ENCODE measurements at places on chromosomes 6 and 20. TPM values are rescaled to one million over a fixed set of nuclear protein-coding genes. Genes with fewer than 3 reads are reported as not detected.
A peak's percentile ranks its signal among the peaks of the same experiment; 100 is the strongest.

Gene KHDRBS2
- total RNA-seq = not detected

DNA sequence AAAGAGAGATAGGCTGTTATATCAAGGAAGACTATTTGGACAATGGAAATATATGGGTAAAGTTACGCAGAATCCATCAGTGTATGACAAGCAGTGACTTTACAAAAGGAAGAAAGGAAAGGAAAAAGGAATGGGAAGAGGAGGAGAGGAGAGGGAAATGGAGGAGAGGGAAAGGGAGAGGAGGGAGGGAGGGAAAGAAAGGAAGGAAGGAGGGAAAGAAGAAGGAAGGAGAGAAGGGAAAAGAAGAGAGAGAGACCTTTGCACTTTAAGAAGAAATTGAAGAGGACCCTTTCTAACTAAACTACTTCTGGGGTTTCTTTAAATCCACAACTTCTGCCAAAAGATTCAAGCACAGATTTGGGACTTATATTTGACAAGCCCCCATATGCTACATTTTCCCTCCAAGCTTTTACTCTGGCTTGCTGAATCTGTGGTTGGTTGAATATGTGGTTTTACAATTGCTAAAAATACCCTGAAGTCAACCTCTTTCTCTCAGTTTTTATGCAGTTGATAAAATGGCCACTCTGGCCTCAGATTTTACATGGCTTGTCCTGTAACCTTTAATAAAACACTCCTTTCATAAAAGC, 120.8 kb upstream of the RAB32 start:
- no peak for ATAC-seq

DNA sequence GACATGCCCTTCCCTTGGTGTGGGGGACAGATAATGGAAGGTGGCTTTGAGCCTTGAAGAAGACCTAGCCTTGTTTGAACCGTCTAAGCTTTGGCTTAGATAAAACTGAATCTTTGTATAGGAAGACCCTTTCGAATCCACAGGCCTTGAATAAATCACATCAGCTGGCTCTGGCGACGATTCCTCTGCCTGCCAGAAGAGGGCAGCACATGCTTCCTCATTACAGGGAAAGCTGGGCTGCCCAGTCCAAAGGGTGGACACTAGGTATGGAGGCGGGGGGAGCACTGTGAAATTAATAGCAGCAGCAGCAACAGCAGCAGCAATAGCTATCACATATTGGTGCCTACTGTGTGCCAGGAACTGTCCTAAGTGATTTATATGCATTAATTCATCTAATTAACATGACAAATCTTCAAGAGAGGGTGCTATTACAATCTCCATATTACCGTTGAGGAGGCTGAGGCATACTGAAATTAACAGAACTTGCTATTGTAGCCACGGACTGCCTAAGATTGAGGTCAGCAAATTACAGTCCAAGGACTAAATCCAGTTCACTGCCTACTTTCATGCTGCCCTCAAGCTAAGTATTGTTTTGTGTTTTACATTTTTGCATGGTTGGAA, 85.1 kb downstream of the CLIC5 start:
- peak; percentile 85 for ATAC-seq

Gene GUCA1A
- 0.82 TPM for total RNA-seq

DNA sequence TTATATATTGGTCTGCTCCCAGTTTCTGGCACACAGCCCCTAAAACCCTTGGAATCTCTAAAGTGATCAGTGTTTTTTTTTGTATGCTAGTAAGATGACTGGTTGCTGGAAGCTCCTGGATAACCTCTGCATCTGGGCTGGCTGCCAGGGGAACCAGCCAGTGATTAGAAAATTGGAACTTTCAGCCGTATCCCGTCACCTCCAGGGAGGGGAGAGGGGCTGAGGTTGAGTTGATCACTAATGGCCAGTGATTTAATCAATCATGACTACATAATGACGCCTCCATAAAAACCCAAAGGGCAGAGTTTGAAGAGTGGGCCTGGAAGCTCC, 48.0 kb upstream of the NOP56 start:
- ATAC-seq = no peak

GRCh38 chr20:63027922-63028389, 21.2 kb upstream of the BHLHE23 start:
- ATAC-seq = peak; percentile 69

Gene NDUFAF5
- 24.0 TPM for total RNA-seq

- ATAC-seq = no peak
These were observed 85.6 kb downstream of the TTLL2 start for GRCh38 chr6:167410462-167410861.

GRCh38 chr6:73713426-73714147, 17.6 kb downstream of the CD109 start:
- no peak for ATAC-seq

- ATAC-seq = no peak
These were observed 2.8 kb downstream of the KCNQ5 start for GRCh38 chr6:72624557-72625160.

DNA sequence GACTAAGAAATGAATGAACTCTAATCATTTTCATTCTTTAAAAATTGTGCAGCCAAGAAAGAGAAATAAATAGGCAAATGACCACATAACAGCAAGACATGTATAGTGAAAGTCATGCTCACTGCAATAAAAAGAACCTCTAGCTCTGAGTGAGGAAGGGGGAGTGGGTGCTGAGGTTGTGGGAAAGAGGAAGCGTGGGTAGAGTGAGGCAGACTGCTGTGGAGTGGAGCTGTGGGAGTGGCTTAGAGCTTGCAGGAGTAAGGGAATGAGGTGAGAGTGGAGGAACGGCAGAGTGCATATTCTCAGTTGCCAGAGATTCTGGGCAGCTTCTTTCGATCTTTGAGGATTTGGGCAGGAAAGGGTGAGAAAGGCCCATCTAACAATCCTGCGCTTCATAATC, 10.4 kb downstream of the DEFB129 start:
- no peak for ATAC-seq

DNA sequence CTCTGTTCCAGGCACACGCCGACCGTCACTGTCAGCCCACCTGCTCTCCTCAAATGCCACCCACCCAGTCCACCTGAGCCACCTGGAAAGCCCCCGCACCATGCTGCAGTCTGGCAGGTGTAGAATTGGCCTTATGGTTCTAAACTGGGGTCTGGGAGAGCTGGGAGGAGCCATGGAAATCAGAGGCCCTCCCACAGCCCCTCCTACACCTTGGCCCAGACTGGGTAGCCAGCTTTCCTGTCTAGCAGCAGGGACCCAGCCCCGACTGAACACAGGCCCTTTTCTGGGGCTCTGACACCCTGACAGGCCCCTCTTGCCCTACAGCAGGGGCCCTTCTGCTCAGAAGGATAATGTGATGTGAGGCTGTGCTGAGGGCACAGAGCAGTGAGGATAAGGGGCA, 31.1 kb downstream of the LRFN2 start:
- peak; percentile 21 for ATAC-seq

Gene RAET1E
- 0.78 TPM for total RNA-seq

Gene SLC22A3
- 0.19 TPM for total RNA-seq

- ATAC-seq = no peak
These were observed 250.1 kb downstream of the ATXN1 start for GRCh38 chr6:16511040-16511660.

Gene PGBD1
- total RNA-seq = 8.8 TPM

DNA sequence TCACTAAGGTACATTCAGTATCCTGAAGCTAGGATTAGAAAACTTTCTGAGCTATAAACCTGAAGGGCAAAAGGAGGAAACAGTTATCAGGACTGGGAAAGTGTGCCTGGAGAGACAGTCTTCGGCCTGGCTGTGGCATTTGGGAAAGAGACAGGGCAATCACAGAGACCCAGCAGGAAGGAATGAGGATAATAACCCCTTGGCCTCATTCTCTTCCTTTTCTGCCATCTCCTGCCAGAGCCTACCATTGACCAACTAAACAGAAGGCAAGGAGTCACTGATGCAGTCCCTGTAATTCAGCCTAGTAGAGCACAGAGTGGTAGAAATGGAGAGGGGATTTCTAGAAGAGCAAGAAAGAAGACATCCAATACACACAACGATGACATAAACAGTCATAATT, 359.4 kb downstream of the HDGFL1 start:
- no peak for ATAC-seq

- ATAC-seq = no peak
These were observed 984 bp downstream of the VARS2 start for GRCh38 chr6:30914854-30915590.
